Ovary (tissue), 10 donors: ENCODE measurements at places on chromosomes 2 and 18. TPM values are rescaled to one million over a fixed set of nuclear protein-coding genes. Genes with fewer than 3 reads are reported as not detected.

DNA sequence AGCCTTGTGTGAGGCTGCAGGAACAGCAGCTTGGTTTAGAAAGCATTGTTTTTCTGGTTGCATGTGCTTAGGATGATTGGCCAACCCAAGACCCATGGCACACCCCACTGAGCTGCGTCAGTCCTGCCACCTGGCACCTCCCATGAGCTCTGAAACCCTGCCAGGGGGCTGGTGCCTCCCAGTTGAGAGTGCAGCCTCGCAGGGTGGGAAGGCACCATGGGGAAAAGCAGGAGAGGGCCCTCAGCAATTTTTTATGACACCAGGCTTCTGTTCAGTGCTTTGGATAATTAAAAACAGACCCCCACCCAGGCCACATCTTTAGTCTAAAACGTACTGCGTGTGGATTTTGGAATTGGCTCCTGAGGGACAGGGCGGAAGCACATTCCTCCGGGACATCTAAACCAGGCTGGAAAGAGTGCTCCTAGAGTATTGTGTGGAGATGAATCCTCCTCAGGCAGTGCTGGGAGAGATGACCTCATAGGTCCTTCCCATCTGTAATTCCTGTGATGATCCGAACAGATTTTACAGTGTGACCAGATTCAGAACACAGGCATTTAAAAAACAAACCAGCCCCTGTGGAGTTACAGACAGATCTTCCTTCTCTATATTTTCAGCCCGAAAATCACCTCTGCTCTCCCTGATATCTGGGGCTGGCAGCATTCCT, 438.3 kb downstream of the ZNF521 start:
- no peak for DNase-seq

- DNase-seq = no peak
Measured at GRCh38 chr18:27541293-27541692, 356.2 kb upstream of the CHST9 start.

The LDLRAD4 gene
- 5.4 TPM for total RNA-seq

DNA sequence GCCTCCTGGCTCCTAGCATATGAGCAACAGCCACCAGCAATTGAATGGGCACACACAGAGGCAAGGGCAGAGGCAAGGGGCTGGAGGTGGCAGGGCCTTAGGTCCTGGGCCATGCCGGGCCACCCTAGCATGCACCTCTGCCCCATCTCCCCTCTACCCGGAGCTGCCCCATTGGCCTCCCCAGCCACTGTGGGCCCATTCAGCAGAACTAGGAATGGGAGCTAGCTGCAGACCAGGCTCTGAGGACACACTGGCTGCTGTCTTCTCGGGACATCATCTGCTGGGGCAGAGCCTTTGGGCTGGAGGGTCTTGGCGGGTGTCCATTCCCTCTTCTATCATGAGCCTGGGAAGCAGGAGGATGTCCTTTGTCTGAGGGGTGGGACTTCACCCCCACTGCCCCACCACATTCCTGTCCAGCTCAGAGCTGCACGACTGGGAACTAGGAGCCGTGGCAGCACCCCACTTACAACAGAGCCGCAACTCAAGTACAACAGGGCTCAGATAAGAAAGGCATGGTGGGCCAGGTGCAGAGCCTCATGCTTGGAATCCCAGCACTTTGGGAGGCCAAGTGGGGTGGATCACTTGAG, 800 bp downstream of the VIL1 start:
- no peak for DNase-seq

GRCh38 chr2:146873646-146874259, 971.1 kb upstream of the ACVR2A start:
- no peak for DNase-seq

The ADD2 gene
- 1.2 TPM for total RNA-seq

The ASB18 gene
- not detected for total RNA-seq

The USP34 gene
- total RNA-seq = 107 TPM
